Cerebellum (tissue), 4 donors: ENCODE measurements at places on chromosomes 5 and 9. TPM values are rescaled to one million over a fixed set of nuclear protein-coding genes. Genes with fewer than 3 reads are reported as not detected.

DNA sequence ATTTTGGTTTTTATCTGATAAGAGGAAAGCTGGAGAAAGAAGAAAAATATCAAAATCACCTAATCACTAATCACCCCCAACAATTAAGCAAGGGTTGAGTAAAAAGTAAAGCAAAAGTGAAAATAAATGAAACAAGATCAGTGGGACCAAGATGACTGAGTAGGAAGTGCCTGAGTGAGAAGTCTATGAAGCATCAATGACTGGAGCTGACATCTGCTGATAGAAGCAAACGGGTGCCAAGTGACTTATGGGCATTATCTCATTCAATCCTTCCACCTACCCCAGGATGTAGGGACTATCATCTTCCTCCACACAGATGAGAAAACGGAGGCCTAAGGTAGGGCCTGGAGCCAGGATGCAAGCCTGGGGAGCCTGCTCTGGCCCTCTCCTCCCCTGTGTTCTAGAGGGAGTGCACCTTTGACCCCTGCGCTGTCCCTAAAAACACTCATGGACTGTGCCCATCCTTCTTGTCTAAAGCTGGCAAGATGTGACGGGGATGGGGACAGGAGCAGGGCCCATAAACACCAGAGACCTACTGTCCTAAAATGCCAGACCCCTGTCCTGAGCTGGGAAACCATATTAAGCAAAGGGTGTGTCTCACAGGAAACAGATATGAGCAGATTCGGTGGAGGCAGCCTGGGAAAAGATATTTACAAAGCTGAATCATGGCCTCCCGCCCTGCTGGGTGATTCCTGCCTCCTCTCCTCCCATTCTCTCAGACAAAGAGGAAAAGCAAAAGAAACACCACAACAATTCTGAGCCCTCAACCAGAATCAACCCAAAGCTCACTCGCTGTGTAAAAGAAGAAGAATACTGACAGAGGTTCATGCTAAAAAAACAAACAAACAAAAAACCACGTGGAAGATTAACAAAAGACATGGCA is 116.0 kb downstream of the AUH start:
- DNase-seq: no peak

DNA sequence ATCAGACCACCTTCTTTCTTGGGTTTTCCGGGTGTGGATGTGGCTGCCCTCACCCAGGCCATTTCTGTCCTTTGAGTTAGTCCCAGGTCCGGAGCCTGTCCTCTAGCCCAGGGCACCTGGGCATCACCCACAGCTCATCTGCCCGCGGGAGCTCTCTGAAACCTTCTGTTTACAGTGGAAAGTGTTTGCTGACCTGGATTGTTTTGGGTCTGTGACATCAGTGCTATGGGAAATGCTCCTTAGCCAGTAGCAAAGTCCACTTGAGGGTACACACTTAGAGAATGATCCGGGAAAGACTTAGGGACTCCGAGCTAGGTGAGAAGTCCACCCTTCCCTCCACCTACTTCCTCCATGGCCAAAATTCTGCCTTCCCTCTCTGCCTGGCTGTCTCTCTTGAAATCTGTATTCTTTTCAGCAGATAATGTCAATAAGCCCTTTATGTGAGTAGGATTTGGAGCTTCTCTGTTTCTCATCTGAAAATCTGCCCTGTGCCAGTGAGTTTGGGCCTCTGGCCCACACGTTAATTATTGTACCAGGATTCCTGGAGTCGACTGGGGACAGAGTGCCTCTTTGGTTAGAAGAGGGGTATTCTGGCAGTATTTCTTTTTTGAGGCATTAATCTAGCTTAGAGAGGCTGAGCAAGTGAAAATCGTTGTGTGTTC is 19.9 kb downstream of the ABLIM3 start:
- peak; percentile 65 for DNase-seq

Gene GBA2
- 56.0 TPM for total RNA-seq

DNA sequence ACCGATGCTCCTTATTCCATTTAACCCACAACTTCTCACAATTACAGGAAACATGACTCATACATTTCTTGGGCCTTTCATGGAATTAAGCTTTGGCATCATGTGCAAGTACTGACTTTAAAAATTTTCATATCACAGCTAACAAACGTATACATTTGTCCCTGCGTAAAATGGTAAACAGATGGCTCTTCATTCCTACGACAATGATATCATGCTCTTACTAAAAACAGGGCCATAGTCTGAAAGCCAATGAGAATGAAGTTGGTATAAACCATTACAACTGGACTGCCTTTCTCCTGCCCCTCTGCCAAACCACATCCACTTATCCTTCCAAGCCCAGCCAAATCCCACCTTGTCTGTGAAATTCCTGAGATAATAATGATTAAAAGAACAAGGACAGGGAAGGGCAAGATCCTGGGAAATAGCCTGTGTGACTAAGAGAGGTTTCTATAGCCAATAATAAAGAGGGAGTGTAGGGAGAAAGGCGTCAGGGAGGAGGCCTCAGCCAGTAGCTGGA is 44.9 kb upstream of the ZNF366 start:
- DNase-seq: no peak

Gene SPATA31D4
- total RNA-seq: not detected

GRCh38 chr9:137035507-137035834 is 3.6 kb upstream of the FUT7 start:
- DNase-seq: no peak

- DNase-seq: no peak
These were observed 417.4 kb upstream of the RIOK2 start for GRCh38 chr5:97600486-97600885.

DNA sequence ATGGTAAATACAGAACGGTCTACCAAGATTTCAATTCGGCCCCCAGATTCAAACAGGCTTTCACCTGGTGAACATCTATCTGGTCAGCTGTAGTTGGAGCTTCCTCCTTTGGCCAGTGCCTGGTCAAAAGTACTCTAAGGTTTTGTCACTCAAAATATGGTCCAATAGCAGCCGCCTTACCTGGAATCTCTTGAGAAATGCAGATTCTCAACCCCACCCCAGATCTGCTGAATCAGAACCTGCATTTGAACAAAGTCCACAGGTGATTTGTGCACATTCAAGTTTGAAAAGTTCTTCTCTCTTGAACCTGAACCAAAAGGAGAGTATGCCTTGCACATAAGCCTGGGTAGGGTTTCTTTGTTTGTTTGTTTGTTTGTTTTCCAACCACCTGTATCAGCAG is 17.6 kb upstream of the WHRN start:
- no peak for DNase-seq

DNA sequence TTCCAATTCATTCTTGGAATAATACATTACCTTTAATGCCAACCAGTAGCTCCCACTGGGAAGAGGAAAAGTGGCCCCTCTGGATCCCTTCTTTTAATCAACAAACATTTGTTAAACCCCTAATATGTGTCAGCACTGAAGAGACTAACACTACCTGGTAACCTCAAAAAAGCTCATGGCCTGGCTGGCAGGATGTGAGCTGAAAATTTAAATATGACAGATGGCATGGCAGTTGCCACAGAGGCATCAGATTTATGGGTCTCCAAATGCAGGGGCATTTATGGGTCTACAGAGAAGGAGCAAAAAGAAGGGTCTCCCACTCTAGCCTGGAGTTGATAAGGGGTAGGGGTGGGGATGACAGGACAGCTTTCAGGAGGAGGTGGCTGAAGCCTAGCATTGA is 12.5 kb downstream of the DNAH5 start:
- DNase-seq: peak; percentile 45

DNA sequence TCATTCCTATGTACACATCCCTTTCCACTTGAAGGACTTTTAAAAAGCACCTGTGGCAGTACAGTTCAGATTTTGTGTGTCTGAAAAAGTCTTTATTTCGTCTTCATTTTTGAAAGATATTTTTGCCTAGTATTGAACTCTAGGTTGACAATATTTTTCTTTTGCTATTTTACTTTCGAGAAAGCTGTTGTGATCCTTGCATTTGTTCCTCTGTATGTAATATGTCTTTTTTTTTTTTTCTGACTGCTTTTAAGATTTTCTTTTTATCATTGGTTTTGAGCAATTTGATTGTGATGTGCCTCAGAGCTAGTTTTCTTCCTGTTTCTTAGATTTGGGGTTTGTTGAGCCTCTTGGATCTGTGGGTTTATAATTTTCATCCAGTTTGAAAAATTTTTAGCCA is 13.3 kb downstream of the LCP2 start:
- no peak for DNase-seq

DNA sequence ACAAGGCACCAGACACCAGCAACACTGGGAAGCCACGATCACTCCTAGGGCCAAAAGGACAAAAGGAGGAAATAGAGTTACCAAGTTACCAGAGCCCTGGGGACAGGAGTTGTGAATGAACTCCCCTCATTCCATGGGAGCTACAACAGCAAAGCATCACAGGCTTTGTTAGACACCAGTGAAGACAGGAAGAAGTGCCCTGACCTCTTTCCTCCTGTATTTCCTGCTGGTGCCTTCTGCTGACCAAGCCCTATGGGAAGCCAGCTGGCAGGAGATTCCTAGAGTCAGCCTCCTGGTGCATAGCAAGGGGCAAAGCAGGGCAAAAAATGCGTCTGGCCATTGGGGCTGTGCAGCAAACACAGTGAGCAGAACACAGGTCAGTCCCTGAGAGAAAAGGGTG is 374.7 kb downstream of the ZSWIM6 start:
- DNase-seq: peak; percentile 62

DNA sequence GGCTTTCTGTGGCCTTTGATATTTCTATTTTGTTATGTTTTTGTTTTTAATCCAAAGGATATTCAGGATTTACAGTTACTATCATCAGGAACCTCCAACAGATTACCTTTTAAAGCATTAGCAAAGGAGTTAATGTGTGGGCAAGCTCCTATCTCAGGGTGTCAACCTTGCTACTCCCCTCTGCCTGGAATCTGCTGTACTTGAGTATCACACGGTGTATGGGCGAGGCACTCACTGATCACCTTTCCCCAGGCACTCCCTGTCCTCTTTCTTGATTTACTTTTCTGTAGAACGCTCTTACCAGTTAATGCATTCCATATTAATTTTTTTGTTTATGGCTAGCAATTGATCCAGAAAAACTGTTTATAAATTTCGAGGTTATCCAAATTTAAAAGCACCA is 117.0 kb upstream of the GAS1 start:
- no peak for DNase-seq

- peak; percentile 44 for DNase-seq
These were observed 696 bp downstream of the ZFP62 start for GRCh38 chr5:180860273-180860886.

Gene PCDHGA2
- 11.4 TPM for total RNA-seq

- DNase-seq: no peak
These were observed 298.1 kb upstream of the PANK3 start for GRCh38 chr5:168877132-168877892.

DNA sequence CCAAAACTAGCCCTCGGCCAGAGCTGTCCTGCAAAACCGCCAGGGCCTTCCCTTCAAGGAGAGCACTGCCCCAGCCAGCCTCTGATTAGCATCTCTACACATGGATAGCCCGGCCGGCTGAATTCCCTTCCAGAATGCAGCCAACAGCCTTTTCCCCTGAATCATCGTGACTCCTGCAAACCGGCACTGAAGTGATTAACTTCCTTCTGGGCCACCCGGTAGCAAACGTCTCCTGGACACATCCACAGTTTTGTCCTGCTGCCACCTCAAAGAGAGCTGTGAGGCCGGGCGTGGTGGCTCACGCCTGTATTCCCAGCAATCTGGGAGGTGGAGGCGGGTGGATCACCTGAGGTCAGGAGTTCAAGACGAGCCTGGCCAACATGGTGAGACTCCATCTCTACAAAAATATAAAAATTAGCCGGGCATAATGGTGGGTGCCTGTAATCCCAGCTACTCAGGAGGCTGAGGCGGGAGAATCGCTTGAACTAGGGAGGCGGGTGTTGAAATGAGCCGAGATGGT is 21.1 kb upstream of the EEIG1 start:
- DNase-seq: no peak

- DNase-seq: no peak
These were observed 327.5 kb upstream of the ZNF462 start for GRCh38 chr9:106535439-106535838.

DNA sequence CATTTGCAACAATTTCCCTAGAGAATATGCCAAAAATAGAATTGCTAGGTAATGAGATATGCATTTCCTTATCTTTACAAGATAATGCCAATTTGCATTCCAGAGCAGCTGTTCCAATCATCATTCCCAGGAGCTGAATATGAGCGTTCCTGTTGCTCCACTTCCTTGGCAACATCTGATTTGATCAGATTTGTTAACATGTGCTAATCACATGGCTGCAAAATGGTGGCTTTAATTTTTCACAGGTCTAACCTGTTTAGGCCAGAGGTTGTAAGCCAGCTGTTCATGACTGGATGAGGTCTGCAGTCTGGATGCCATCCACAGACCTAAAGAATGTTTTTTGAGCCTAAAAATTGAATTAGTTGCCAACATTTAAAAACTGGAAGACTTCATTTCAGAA is 220.7 kb upstream of the IL12B start:
- no peak for DNase-seq

DNA sequence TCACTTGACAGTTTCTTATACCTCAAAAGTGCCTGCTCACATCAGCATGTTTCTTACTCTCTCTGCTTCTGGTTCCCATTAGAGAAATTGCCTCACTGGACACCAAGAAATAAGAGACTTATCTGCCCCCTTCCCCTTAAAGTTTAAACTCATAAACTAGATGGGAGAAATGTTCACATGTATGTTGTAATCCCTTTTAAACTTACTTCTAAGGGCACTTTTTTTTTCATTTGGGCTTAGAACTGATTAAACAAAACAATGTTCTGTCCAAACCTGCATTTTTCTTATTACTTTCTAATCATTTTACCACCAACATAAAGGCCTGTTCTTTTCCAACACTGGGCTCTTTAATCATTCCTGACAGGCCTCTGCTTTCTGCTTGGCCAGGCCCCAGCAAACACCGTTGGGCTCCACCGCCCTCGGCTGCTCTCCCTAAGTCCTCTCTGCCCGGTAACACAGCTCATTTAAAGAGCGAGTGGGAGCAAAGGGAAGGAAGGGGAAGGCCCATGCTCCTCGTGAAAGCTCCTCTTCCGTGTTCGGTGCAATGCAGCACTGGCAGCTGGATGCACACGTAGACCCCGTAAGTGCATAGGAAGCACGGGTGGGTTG is 53.4 kb downstream of the ROR2 start:
- DNase-seq: no peak

GRCh38 chr5:38765399-38765861 is 80.4 kb upstream of the OSMR start:
- DNase-seq: no peak

GRCh38 chr9:110932863-110933262 is 105.4 kb downstream of the LPAR1 start:
- DNase-seq: no peak

Gene APBA1
- 42.3 TPM for total RNA-seq

Gene ISCA1
- total RNA-seq: 55.4 TPM

Gene PCDHB3
- 19.7 TPM for total RNA-seq

DNA sequence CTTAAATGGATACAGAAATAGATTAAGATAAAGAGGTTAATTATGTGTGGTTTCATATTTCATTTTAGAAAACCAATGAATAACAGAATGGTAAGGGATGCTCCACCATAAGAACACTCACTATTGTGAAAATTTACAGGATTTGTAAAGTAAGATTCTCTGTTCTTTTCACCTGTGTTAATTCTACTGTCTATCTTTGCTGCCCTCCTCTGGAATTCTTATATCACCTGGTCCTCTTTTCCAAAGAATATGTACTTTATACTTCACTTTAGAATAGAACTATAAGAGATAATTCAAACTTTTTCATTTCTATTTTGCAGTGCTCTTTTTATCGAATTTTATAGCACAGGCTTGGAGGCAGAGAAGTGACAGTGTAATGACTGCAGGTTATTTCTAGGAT is 213.4 kb downstream of the LURAP1L start:
- no peak for DNase-seq
